Epithelial cell of proximal tubule (primary cell): ENCODE measurements at places on chromosomes 5 and 9. TPM values are rescaled to one million over a fixed set of nuclear protein-coding genes. Genes with fewer than 3 reads are reported as not detected.

The C5orf58 gene
- total RNA-seq: not detected in 2 replicates

DNA sequence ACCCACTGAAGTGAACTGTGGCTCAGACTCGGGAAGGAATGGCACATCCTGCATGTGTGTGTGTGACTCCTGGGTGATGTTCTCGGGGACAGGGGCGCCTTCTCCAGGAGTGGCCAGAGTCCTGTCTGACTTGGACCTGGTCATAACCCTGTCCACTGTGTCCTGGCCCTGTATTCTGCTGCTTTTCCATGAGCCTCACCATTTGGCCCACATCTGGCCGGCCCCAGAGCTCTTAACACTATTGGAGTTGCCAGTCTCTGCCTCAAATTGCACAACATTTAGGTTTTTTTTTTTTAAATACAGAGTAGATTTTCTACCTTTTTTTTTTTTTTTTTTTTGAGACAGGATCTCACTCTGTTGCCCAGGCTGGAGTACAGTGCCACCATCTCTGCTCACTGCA is 278.3 kb upstream of the TUT7 start:
- DNase-seq: no peak

GRCh38 chr5:78544561-78545201 is 103.9 kb downstream of the LHFPL2 start:
- no peak for DNase-seq

- DNase-seq: no peak
Measured at GRCh38 chr5:53087171-53087570, 22.4 kb downstream of the MOCS2 start.

- DNase-seq: no peak
Measured at GRCh38 chr5:172696171-172696849, 55.2 kb downstream of the NEURL1B start.

DNA sequence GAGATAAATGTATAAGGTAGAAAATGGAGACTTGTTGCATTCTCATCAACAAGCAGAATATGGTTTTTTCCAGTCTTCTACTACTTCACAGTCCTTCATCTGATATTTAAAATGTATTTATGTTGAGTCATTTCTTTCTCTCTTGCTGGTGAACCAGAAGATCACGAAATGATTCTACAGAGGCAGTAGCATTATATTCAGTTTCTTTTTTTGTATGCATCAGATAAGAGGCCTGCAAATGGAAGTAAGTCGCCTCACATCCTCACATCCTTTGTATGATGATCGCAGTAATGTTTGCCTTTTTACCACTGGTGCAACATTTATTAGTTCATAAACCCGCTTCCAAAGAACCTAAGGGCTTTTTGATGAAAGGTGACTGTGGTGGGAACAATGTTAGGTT is 22.1 kb upstream of the IL13 start:
- DNase-seq: no peak

- no peak for DNase-seq
Measured at GRCh38 chr5:123545506-123545905, 33.5 kb downstream of the CSNK1G3 start.

DNA sequence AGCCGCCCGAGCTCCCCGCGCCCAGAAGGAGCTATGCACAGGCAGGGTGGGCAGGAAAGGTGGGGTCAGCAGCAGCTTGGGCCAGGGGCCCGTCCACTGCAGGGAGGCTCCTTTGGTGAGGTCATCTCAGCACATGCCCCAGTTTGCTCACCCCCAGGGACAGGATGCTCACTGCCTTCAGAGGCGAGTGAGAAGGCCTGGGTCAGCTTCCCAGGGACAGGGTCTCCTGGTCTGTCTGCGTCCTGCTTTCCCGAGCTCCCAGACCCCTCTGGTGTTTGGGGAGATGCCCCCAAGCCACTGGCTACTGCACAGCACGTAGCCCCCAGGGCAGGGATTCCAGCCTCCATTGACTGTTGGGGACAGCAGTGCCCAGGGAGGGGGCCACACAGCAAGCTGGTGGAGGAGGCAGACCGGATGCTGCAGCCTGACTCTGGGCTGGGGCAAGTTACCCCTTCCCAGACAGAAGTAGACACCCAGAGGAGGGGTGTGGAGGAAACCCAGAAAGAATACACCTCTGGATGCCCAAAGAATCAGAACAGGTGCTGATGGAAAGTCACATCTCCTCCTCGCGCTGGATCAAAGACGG is 581 bp upstream of the SARDH start:
- no peak for DNase-seq

The GARIN3 gene
- total RNA-seq: not detected in 2 replicates

DNA sequence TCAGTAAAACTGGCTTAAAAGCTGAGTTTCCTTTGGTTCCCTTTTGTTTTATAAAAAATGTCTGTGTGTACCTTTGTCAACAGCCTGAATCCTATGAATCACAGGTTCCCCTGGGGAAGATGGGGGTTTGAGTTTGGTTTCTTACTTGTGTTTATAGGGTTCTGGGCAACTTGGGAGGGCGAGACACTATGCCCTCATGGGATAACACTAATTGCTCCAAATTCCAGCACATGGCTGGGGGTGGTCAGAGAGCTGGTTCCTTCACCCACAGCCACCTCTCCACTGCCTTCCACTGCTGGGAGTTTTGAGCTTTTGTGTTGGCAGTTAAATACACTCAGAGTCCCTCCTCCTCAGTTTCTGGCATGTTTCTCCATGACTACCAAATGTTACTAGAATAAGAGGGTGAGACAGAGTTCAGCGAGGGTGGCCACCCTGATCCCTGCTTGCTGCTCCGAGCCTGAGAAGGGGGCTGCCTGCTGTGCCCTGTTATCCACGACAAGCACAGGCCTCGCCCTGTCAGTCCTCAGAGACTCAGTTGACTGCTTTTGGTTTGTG is 83.0 kb upstream of the EPB41L4B start:
- DNase-seq: no peak

The PIGO gene
- 18.6 and 27.8 TPM in 2 replicates for total RNA-seq

- DNase-seq: no peak
Measured at GRCh38 chr5:160245506-160246086, 16.3 kb downstream of the FABP6 start.

GRCh38 chr5:157912621-157913325 is 53.8 kb upstream of the CLINT1 start:
- no peak for DNase-seq

DNA sequence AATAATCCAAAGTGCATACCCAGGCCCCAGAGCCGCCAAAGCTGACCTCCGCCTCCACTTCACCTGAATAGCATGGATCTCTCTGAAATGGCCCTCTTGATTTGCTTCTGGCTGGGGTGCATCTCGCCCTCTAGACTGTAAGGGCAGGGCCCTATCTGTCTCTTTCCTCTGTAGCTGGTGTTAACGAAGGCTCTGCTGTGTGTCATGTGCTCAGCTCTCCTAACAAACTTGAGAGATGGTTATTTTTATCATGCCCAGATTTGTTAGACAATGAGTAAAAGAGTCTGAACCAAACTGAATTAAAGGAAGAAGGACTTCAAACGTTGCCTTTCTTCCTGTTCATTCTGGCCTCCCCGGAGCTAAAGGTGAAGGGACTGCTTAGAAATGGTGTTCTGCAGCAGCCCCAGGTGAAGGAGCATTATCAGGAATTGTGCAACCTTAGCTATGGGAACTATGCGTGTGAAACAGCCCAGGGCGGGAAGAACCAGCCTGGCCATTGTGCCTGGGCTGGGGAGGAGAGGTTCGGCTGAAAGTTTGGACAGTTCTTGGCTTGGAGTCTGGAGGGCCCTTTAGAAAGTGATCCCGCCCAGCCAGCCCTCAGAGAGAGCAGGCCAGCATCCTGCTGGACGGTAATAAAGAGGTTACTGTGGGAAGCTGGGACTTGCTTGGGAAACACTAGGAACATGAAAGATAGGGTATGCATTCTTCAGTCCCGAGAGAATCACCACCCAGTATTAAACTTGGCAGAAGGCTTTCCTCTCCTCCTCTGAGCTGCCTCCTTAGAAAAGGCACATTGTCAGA is 73.5 kb downstream of the WWC1 start:
- DNase-seq: no peak

The SOX30 gene
- total RNA-seq: 0.23 TPM in 1 of 2 replicates, not detected in the other

GRCh38 chr5:102796009-102796408 is 40.9 kb downstream of the PAM start:
- no peak for DNase-seq

The FCN2 gene
- total RNA-seq: not detected in 2 replicates

The DIPK1B gene
- total RNA-seq: 11.4 and 20.3 TPM in 2 replicates

- no peak for DNase-seq
Measured at GRCh38 chr9:126527109-126527825, 86.5 kb upstream of the LMX1B start.

DNA sequence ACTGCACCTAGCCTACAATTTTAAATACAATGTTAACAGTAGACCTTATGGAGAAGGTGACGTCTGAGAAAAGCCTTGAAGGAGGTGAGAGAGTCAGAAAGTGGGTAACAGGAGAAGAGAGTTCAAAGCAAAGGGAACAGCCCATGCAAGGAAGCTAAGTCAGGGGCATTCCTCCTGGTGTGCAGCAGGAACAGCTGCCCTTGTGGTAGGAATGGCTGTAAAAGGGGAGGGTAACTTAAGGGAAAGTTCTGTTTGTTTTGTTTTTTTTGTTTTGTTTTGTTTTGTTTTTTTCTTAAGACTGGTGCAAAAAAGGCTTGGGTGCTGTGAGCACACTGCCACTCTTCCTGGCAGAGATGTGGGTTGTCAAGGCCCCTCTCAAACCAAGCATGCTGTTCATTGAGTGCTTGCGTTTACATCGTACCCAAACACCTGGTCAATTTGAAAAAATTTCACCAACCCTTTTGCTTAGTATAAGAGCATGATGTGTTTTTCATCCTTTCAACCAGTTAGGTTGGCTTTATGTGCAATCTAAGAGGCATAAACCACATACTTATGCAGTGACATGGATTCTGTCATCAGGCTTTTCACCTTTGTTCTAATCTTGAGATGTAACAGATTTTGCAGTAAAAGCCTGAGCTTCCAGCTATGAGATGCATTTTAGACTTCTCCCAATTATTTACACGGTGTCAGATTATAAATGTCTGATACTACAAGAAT is 279.7 kb downstream of the GLIS3 start:
- no peak for DNase-seq

The S100Z gene
- not detected in 2 replicates for total RNA-seq

The HTR4 gene
- total RNA-seq: not detected in 2 replicates

DNA sequence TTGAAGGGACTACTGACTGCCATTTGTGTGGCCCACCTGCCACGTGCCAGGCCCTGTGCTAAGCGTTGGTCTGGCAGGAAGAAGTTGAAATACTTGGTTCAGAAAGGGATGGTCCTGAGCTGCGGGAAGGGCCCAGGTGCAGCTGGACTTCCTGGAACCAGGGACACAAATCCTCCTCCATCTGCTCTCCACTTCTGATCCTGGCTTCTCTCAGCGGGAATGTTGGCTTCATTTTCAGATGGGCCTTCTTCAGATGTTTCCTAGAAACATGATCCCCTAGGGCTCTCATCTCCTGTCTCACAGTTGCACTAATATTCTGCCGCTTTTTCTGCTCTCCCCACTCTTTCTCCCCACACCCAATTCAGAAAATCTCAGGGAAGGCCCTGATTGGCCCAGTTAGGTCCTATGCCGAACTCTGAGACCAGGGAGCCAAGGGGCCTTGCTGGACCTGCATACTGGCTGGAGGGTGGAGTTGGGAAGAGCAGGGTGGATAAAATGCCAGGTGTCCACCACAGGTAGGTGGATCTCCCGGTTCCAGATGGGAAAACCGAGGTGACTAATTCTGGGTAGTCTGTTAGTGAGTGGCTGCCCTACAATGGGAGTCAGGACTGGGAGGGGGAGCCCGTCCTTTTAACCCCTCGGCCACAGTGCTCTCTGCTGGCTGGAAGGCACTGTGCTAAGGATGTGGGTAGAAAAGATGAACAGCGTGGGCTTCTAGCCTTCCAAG is 19.4 kb downstream of the PSAT1 start:
- no peak for DNase-seq

The OTP gene
- total RNA-seq: not detected in 2 replicates

- no peak for DNase-seq
Measured at GRCh38 chr5:172758077-172758833, 12.7 kb downstream of the DUSP1 start.

GRCh38 chr9:76646249-76646648 is 118.0 kb upstream of the PCA3 start:
- DNase-seq: no peak

The TMEM232 gene
- 0.86 TPM in 1 of 2 replicates, not detected in the other for total RNA-seq

DNA sequence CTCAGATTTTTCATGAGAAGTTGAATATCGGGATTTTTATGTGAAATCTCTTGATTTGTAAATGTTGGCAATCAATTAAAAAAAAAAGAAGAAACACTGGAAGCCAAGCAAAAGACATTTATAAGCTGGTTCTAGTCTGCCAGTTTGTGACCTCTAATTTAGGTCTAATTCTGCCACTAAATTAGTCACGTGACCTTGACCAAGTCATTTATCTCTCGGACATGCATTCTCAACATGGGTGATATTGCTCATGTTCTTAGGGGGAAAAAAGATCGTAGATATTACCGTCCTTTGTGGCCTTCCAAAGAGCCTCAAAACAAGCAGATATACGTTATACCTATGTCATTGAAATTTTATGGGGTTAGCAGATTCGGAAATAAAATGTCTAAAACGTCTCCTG is 52.9 kb upstream of the PTPDC1 start:
- no peak for DNase-seq

The TRMT10B gene
- total RNA-seq: 2.1 and 5.1 TPM in 2 replicates

The ARRDC3 gene
- 21.5 and 34.2 TPM in 2 replicates for total RNA-seq

The SLCO6A1 gene
- not detected in 2 replicates for total RNA-seq

The SLC9A3 gene
- total RNA-seq: 1.3 and 3.2 TPM in 2 replicates

The PCDHGA9 gene
- total RNA-seq: 1.1 and 1.9 TPM in 2 replicates

The ANKH gene
- 9.5 and 10.3 TPM in 2 replicates for total RNA-seq

DNA sequence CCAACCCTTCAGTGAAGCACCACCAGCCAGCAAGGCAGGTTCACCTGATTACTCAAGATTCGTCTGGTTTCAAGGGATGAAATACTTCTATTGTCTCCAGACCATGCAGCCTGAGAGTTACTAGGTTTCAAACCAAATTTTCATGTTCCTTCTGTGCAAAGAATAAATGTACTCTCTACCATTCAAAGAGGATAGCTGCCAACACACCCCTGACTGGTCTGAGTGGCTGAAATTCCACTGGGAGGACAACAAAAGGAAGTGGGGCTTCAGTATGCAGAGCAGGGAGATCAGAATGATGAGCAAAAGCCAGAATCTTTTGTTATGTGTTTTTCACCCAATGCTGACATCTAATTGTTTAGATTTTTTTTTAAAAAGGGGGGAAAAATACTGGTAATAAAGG is 356.3 kb downstream of the BNC2 start:
- DNase-seq: no peak

- DNase-seq: no peak
Measured at GRCh38 chr5:93359296-93359959, 221.6 kb downstream of the NR2F1-AS1 start.

The PCDHA6 gene
- not detected in 2 replicates for total RNA-seq

- no peak for DNase-seq
Measured at GRCh38 chr5:84204772-84205171, 179.9 kb downstream of the EDIL3 start.

GRCh38 chr5:16065831-16066230 is 113.8 kb downstream of the MARCHF11 start:
- DNase-seq: no peak

DNA sequence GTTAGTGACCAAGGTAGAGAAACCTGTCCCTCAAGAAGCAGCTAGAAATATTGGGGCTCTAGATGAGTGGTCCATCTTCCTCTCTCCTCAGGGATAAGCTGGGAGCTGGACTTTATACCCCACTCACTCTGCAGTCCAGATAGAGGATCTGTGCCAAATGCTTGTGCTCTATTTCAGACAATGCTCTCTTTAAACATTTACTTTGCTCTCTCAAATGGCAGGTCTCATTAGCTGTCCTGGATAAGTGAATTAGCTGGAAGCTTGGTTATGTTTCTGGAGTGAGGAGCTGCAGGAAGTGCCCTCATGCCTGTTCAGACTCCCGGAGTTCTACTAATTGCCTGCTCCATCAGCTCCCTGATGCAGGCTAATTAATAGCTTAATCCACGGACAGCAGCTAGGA is 151.1 kb upstream of the CCDC152 start:
- no peak for DNase-seq
